Left cardiac atrium (tissue), 4 donors: ENCODE measurements at places on chromosomes 6 and 20. TPM values are rescaled to one million over a fixed set of nuclear protein-coding genes. Genes with fewer than 3 reads are reported as not detected.

ALDH8A1 gene
- total RNA-seq = 0.55 TPM

DNA sequence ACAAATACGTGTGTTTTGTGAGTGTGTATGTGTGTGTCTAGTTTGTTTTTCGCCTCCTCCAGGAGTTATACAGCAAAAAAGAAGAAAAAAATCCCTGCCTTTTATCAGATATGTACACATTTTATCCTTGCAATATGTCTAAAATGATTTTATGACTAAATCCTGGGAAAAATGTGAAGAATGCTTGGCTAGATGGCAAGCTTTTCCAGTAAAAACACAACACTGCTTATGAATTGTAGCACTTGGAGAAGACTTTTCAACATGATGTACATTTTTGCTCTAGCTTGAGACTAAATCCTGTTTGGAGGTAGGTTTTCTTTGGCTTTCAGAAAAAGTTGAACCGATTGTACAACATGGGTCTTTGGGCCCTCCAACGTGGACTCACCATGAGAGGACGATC lies 160.2 kb downstream of the GMPR start:
- no peak for DNase-seq

DNA sequence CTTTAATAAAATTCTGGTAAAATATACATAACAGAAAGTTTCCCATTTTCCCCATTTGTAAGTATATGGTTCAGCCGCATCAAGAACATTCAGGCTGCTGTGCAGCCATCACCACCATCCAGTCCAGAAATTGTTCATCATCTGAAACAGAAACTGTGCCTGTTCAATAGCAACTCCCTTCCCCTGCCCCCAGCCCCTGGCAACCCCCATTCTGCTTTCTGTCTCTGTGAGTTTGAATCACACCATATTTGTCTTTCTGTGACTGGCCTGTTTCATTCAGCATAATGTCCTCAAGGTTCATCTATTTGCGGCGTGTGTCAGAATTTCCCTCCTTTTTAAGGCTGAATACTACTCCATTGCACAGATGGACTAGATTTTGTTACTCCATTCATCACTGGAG lies 19.1 kb downstream of the VSTM2L start:
- no peak for DNase-seq

DNA sequence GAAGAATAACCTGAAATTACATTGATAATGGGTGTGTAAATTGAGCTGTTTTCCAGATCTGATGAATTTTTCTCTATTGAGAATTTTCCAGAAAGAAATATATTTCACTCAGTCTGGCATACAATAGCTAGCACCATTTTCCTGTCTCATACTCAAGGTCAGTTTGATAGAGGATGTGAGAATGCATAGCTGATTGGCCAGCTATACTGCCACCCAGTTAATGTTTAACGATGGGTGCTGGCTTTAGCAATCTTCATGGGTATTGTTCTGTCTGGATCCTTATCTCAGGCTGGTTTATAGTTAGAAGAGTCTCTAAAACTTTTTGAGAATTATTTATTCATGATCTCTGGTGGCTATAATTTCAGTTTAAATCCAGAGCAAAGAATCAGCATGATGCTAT lies 147.4 kb downstream of the HDGFL1 start:
- no peak for DNase-seq

DNA sequence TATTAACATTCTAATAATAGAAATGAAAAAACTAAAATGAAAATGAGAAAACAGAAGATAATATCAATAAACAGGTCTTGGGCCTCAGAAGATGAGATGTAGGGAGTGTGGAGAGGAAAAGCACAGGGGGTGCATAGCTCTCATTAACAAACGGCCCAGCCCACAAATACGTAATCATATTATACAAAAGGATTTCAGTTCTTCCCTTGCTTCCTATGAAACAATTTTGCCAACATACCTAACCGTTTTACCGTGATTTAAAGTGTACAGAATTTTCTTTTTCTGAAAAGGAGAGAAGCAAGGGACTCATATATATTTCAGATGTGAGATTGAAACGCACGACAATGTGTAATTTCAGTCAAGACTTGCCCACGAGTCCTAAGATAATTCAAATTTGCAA lies 136.0 kb downstream of the HFE start:
- DNase-seq = no peak

GRCh38 chr20:57435105-57435497 lies 43.9 kb downstream of the RBM38 start:
- no peak for DNase-seq
